ENCODE measurements at places on chromosomes 13 and 19.

DNA sequence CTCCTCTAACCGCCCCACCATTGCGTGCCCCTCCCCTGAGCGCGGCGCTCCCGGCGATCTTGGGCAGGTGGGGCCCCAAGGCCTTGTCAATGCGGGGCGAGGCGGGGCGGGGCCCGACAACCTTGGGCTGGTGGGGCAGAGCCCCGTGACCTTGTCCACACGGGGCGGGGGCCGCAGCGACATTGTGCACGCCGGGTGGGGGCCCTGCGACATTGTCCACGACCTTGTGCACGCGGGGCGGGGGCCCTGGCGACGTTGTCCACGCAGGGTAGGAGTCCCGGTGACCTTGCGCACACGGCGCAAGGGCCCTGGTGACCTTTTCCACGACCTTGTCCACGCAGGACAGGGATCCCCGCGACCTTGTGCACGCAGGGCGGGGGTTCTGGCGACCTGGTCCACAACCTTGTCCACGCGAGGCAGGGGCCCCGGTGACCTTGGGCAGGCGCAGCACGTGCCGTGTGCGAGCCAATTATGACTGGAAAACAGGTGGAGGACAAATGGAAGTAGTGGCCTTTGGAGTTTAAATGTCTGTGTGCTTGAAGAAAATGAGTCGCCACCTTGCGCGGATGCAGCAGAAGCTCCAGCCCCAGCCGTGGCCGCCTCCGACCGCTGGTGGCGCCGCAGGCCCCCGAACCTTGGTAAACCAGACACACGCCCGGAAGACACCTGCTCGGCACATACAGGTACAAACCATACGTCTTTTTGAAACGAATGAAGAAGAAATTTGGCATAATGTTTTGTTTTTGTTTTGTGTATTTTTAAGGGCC, 62.6 kb downstream of the LATS2 start:
- no peak for DNase-seq

GRCh38 chr13:51347099-51347498, 7.6 kb downstream of the SERPINE3 start:
- no peak for DNase-seq

GRCh38 chr13:106464076-106464475, 71.4 kb downstream of the EFNB2 start:
- DNase-seq = no peak

GRCh38 chr19:43780706-43781525, at the start of gene KCNN4:
KCNN4 (minus strand) TSS chr19:43780973; CDS start chr19:43780861, 112 bp downstream.
- DNase-seq = peak; percentile 19

DNA sequence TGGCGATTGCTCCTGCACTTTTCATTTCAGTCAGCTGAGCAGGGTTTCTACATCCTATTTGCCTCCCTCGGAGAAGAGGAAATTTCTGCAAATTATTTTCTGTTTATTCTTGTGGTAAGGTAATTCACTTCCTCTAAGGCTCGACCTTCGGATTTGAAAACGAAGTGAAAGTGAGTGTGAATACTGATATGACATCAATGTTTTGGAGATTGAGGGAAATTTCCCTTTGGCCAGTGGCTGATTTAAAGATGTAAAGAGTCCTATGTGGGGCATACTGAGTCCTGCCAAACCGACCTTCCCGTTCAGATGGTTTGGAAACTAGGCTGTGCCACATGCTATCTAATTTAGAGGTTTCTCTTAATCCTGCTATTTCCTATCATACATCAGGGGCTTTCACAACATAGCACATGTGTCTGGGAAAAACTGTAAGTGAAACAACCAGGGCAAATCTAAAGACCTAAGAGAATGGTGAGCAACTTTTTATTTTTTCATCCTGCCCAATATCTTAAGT, 112.3 kb downstream of the POSTN start:
- DNase-seq = no peak

GRCh38 chr19:34649886-34650543, 26.9 kb downstream of the SCGB2B2 start:
- DNase-seq = no peak

- DNase-seq = peak; percentile 50
These were observed 122.6 kb upstream of the SLC10A2 start for GRCh38 chr13:103188713-103189326.
